ENCODE measurements at places on chromosomes 13 and 19. TPM values are rescaled to one million over a fixed set of nuclear protein-coding genes. Genes with fewer than 3 reads are reported as not detected.

The CRB3 gene
- total RNA-seq = not detected

The RASGRP4 gene
- total RNA-seq = not detected

The ATP4B gene
- total RNA-seq = not detected

The MBD3L2 gene
- total RNA-seq = not detected

The RANBP3 gene
- total RNA-seq = 45.3 TPM

The NR1H2 gene
- 79.9 TPM for total RNA-seq

The MIR17HG gene
- total RNA-seq = 7.1 TPM

The CYP4F8 gene
- not detected for total RNA-seq

The TDRD12 gene
- 0.28 TPM for total RNA-seq

The GSX1 gene
- not detected for total RNA-seq

The GRIK5 gene
- under 0.01 TPM for total RNA-seq

The C3 gene
- total RNA-seq = 3.1 TPM

The MRPL34 gene
- 23.2 TPM for total RNA-seq

The SLC25A30 gene
- total RNA-seq = 13.1 TPM

The CD37 gene
- total RNA-seq = under 0.01 TPM

The CCDC8 gene
- 25.0 TPM for total RNA-seq

The URAD gene
- not detected for total RNA-seq

The ZNF793 gene
- total RNA-seq = 1.5 TPM

The NPAS1 gene
- 0.09 TPM for total RNA-seq

The OR10H5 gene
- not detected for total RNA-seq

The ZNF763 gene
- 2.7 TPM for total RNA-seq

The GJB6 gene
- total RNA-seq = not detected

The MKNK2 gene
- 102 TPM for total RNA-seq

The ZNF44 gene
- 13.1 TPM for total RNA-seq

The KCNRG gene
- total RNA-seq = 7.4 TPM

The STOML3 gene
- not detected for total RNA-seq

The RETN gene
- total RNA-seq = not detected

The NALCN gene
- 27.0 TPM for total RNA-seq

The ZNF835 gene
- total RNA-seq = 0.09 TPM

The TSHZ3 gene
- 12.5 TPM for total RNA-seq

The MTUS2 gene
- 0.18 TPM for total RNA-seq

The LRG1 gene
- total RNA-seq = not detected

The PSPN gene
- total RNA-seq = 1.4 TPM

Data from smooth muscle cell of the umbilical artery (primary cell).